Dorsolateral prefrontal cortex (tissue), 122 donors: ENCODE measurements at places on chromosomes 11 and 22.

GRCh38 chr11:63804259-63804658 lies 9.0 kb upstream of the SPINDOC start:
- no peak for DNase-seq

- no peak for DNase-seq
Measured at GRCh38 chr11:24295360-24295759, 201.5 kb upstream of the LUZP2 start.

DNA sequence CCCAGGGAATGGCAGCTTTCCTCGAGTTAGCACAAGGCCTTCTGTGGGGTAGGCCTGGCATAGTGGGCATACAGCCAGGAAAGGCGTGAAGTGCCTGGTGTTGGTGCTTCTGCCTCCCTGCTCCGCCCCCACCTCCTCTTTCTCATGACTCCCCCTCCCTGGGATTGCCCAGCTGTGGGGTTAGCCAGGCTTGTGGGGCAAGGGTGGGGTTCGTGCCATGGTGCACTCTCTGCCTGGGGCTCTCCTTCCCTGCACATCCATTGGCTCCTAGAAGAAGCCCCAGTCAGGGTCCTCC lies 236.8 kb upstream of the NCAM1 start:
- DNase-seq, result no peak

DNA sequence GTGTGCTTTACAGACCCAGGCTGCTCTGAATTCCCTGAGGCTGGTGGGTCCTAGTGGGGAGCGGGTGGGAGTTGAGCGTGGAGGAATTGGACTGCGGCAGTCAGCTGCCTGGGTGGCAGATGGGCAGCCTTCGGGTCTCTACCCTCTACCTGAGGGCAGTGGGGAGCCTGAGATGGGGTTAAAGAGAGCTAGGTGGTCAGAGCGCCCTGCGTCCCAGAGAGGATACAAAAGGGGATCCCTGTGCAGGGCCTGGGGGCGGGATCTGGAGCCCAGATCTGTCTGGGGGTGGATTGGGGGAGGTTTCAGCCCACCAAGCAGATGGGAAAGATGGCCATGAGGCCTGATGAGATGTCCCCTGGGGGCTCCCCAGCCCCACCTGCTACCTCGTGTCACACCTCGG lies 18.2 kb downstream of the KCTD17 start:
- DNase-seq, result no peak

DNA sequence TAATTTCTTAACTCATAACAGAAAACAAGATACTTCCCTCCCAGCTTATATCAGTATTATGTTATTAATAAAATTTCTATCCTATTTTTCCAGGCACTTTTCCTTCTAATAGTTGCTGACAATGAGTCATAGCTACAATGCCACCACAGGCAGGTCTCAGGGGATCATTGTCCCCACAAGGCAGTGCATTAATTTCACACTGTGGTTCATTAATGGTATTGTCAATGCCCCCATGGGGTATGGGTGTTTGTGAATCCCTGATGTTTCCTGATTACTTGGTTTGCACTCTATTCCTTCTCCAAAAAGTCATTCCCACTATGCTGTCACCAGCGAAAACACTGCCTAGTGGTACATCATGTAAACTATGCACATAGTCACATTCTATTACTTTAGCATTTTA lies 345.5 kb upstream of the CTSC start:
- no peak for DNase-seq
